ENCODE measurements at places on chromosomes 13 and 19. TPM values are rescaled to one million over a fixed set of nuclear protein-coding genes. Genes with fewer than 3 reads are reported as not detected.

DNA sequence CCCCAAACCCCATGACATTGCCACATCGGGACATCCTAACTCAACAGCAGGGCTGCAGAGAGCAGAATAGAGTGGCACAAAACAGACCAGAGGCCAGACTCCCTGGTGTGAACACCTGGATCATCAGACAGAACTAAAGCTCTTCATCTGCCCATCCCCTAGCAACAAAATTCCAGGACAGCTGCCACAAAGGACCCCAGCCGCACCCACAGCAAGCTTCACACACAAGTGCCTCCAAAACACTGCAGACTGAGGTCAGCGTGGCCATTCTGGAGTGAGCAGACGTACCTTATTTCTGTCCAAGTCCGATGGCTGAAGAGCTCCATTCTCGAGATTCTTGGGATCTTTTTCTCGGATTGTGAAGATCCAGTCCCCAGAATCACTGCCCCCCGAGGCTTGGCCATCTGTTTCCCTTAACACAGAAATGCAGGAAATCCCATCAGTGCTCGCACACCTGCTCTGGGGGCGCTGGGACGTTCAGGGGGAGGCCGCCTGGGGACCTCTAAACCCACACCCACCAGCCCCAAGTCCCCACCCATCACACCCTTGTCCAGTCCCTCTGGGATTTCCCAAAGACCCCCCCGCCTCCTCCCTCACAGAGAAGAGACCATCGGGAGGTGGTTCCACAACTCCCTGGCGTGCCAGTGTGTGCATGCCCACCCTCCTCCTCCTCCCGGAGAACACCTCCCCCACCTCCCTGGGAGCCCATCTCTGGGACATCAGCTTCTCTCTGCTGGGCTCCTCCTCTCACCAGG is 115.2 kb downstream of the STK24 start:
- no peak for DNase-seq

Gene CEACAM3
- total RNA-seq: not detected

Gene GJB2
- 5.4 TPM for total RNA-seq

Gene MAG
- not detected for total RNA-seq

- DNase-seq: no peak
These were observed 863 bp downstream of the ZNF581 start for GRCh38 chr19:55644191-55644833.

DNA sequence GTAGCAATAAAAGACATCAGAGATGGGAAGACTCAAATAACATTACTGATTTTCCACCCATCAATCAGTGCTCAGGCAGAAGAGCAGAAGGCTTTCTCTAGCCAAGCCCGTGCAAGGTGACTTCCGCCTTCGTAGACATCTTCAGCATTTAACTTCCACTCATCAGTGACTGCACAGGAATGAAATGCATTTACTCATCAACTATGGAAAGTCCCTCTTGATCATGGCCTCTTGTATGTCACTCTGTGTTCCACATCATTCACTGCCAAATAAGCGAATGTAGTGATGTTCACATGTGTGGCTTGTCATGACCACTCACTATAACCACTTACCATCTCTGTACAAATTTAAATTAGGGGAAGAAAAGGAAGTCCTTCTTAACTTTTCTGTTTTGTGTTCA is 49.4 kb downstream of the SACS start:
- no peak for DNase-seq

GRCh38 chr19:3606690-3607289 is at the start of gene TBXA2R:
Gene TBXA2R (minus strand): TSS chr19:3606875. CDS start chr19:3600634, 6,241 bp downstream.
- DNase-seq: peak; percentile 30

Gene TNNI3
- not detected for total RNA-seq

Gene RTBDN
- not detected for total RNA-seq

All from activated CD4-positive, alpha-beta T cell treated with anti-CD3 and anti-CD28 coated beads, Interleukin-2, amount 10 ng/mL, durations not matched to agents 7 days and 5 days (primary cell).